Activated T-helper 9 cell treated with anti-CD3 and anti-CD28 coated beads, Interleukin-2, amount 50 U/mL, for 16 hours (primary cell): ENCODE measurements at places on chromosomes 1 and 21.
A peak's percentile ranks its signal among the peaks of the same experiment; 100 is the strongest.

DNA sequence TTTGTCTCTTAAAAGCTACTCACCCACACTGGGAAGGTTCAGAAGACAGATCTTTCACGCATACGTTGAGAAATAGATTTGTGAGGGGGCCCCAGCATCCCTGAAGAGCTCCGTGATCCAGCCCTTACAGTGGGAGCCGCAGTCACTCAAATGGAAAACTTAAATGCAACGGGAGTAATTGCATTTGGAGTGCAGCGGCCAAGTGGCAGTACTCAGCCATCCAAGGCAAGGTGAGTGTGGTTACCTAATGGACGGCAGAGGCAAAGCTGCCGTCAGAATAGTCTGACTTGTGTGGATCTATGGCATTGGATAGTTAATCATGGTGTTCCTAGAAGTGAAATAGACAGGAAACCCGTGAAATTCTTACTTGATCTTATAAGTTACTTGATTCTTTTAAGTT, 5.1 kb downstream of the SPSB1 start:
- no peak for DNase-seq

DNA sequence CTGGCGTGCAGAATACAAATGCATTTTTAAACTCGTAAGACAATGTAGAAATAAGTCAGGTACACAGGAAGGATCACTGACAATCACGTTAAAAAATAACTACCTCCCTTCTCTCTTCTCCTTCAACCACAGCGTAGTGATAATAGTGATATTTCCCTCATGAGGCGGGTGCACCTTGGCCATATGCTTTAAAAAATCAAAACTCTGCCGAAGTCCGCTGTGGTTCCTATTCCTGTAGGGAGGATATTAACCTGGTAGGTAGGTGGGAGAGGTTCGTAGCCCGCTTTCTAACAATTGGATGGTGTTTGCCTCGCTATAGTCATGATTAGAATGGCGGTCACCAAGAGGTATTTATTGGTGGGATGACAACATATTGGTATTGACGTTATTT, 732 bp downstream of the GREM2 start:
- DNase-seq, result no peak

DNA sequence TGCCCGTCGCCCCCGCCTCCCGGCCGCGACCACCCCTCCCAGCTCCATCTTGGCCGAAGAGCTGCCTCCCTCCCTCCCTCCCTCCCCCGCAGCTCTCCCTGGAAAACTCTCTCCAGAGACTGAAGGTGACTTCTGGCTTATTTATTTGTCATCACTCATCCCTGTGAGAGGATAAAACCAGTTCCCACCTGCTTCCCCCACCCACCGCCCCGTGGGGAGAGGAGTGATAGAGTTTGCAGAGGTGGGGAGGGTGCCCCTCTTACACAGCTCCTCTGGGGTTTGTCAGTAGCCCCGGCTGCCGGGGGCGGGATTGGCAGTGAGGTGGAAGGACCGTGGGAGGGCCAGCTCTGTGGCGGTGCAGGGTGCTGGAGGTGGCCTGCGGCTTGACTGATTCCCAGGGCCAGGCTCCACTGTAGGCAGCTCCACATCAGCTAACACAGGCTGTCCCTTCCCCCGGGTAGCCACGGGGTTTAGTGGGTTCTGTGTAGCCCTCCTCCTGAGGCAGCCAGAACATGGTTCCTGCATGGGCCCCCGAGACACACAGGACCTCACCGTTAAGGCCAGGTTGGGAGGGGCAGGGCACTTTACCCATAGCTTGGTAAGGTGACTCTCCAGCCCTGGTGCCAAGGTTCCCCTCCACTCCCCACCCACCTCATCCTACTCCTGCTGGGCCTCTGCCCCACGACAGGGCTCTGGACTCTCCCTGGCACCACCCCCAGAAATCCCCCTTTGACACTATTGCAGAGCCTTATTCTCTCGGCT, 62.2 kb downstream of the ELK4 start:
- no peak for DNase-seq

DNA sequence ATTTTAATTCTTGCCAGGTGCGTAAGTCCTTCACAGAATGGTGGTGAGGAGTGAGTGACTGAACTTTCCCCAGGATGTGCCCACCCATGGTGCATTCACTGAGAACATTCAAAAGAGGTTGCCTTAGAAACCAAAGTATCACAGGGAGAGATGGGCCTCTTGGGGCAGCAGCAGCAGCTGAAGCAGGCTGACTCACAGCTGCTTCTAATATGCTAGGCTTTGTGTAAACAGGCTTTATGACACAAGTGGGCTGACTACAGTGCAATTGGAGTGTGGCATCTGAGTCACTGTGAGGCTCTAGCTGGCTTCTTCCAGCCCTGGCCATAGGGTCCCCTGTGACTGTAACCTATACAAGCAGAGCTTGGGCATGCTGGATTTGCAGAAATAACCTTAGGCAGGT, 12.6 kb downstream of the PIGP start:
- no peak for DNase-seq

DNA sequence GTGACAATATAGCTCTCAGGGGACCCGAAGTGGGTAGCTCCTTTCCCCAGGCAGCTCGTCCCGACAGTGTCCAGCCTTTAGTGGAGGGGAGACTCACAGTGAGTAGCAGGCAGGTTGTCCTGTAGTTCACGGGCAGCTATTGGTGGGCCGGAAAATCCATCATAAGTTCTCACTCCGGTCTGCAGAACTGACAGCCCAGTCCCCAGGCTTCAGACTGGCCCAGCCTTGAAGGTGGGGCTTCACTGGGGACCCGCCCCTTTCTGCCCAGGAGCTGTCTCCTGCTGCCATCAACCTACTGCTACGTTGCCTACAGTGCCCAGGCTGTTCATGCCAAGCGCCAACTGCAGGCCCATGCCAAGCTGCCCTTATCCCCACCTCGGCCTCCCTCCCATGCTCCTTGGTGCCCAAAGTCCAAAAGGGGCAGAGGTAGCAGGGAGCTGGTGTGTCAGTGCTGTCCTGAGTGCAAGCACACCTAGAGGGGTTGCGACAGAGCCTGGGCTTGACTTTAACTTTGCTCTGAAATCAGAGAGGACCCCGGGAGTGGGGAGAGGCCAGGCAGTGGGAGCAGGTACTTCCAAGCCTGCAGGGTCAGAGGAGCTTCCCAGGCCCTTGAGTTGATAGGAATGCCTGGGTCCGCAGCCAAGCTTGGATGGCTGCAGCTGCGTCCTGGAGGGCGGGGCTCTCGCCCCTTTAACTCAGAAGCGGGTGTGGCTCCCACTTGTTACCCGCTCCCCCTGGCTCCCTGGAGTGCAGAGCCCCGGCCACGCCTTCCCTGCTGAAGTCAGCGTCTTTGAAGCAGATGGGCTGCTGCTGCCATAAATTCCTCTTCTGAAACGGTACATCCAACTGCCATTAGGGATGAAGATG, 1144.3 kb upstream of the NCAM2 start:
- no peak for DNase-seq

GRCh38 chr1:36761113-36761512, 273.2 kb downstream of the GRIK3 start:
- DNase-seq, result no peak

DNA sequence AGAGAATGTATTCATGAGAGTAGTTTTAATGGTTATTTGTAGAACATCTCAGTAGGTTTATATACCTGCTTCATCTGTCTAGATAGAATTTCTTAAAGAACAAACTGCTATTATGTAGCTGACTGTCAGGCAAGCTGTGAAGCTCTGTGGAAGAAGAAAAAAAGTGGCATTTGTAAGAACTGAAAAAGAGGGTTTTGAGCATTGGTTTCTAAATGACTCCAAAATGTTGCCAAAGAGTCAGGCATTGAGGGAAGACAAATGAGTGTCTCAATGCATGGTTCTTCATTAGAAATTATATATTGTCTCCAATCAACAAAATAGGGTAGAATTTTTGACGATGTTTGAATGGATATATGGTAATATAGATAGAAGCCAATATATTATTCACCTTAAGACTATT, 1276.1 kb downstream of the KCNT2 start:
- no peak for DNase-seq

DNA sequence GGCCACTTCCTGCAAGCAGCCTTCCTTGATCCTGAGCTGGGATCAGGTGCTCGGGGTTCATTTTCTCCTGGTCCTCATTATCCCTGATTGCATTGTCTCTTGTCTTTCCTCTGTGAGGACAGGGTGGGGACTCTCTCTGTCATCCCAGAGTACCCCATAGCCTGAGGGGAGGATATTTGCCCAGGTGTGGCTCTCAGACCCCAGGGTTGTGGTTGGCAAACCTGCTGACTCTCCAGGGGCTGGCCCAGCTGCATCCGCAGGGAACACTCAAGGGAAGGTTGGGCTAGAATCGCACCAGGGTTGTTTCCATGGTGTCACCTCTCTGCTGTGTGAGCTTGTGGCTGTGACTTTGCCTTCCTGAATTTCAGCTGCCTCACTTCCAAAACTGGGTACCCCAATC, 276.8 kb upstream of the C1orf174 start:
- DNase-seq, result no peak

- peak; percentile 1 for DNase-seq
Observed at GRCh38 chr1:64745181-64745985, 508 bp downstream of the RAVER2 start.

- no peak for DNase-seq
Observed at GRCh38 chr1:235639226-235640205, 10.1 kb downstream of the GNG4 start.

GRCh38 chr1:1832820-1833219, 54.5 kb upstream of the NADK start:
- no peak for DNase-seq

- DNase-seq, result no peak
Observed at GRCh38 chr1:116674011-116674531, 6.5 kb upstream of the IGSF3 start.

- DNase-seq, result no peak
Observed at GRCh38 chr21:33866826-33867225, 48.8 kb downstream of the ATP5PO start.

DNA sequence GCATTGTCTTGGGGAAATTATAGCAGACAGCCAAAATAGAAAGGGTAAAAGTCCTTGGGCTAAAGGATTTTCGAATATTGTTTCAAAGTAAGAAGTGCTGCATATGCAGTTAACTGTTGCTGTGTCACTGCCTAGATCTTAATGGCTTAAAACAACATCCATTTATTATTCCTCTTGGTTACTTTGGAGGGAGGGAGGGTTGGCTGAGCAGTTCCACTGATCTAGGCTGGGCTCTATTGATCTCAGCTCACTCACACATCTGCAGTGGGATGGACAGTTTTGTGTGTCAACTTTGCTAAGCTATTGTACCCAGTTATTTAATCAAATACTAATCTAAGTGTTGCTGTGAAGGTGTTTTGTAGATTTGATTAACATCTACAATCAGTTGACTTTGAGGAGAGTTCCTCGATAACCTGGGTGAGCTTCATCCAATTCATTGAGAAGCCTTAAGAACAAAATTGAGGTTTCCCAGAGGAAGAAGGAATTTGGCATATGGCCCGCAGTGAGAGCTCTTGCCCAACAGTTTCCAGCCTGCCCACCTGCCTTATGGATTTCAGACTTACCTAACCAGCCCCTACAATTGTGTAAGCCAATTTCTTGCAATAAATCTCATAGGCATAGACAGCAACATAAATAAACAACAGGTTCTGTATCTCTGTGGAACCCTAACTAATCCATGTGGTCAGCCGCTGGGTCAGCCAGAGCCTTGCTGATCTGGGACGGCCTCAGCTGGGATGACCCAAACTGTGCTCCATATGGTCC, 187.3 kb downstream of the AK5 start:
- no peak for DNase-seq

GRCh38 chr1:228368801-228369607, 37.6 kb downstream of the TRIM11 start:
- no peak for DNase-seq

DNA sequence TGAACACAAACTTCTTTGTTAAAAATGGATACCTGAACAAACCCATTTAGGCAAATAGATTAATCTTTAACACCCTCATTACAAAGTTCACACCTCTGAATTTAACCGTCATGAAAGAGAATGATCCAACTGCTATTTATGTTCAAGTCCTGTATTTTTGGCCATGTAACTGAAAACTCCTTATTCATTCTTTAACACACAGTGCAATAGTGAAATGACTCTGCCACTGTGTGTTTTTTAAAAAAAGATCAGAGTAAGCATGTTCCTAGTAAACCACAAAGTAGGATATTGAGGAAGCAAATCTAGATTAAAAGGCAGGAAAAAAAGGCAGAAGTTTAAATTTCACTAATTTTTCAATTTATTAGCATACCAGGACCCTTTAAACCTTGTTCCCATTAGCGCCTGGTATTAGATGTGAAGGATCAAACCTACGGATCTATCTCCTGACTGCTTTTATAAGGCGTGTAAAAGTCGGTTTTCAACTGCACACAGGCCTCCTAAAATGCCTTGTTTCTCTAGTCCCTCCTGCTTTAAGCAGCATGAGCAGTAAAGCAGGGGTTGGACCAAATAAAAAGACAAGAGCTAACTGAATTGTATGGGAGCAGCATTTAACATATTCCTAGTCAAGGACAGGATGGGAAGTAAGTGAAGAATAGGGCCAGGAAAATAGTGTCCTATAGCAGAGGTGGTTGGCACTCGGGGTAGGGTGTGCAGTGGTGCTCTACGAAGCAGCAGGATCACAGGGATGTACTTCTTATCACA, 33.4 kb downstream of the NUCKS1 start:
- no peak for DNase-seq

GRCh38 chr1:22104865-22105437, 37.9 kb downstream of the WNT4 start:
- DNase-seq, result no peak

- peak; percentile 34 for DNase-seq
Observed at GRCh38 chr21:31293986-31294385, 50.1 kb downstream of the TIAM1 start.

DNA sequence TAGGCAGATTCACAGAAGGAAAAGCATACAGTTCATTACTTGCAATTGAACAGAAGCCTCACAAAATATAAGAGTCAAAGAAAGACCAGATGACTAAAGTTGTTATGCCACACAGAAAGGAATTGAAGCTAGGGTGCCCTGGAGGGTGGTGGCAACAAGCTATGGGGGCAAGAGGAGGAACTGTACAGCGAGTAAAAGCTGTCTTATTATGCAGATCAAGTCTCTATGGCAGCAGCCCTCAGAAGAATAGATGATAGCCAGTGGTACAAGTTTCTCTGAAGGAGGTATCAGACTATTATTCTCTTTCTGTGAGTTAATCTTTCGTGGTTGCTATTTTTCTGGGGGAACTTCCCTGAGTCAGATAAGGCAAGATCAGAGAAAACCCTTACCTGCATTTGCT, 72.2 kb downstream of the C21orf91 start:
- no peak for DNase-seq

DNA sequence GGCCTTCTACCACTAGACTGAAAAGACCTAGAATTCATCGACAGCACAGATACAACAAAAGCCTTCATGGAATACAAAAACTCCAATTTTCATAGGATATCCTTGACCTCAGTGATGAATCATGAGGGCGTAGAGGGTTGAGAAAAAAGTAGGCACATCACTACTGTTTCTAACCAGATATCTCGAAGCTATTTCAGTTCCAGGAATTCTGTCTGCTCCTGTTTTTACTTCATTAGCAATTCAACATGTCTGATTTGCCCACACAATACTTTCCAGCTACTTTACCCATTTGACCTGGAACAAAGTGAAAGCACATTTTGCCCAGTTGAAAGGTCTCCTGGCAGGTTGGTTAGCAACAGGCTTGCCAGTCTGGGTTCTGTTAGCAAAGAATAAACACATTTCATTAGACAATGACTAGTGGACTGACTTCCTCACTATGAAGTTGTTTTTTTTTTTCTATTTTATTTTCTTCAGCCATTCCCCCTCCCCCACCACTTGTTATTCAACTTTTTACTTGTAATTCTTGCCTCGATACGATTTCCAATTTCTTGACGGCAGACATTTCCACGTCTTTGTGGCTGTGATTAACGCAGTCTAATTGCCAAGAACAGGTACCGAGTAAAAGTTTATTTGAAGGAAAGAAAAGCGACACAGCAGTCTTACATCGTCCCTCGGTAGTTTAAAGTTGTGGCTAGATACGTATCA, 4.0 kb upstream of the ZBTB18 start:
- no peak for DNase-seq

GRCh38 chr1:244945109-244945671, 80.8 kb upstream of the HNRNPU start:
- no peak for DNase-seq
